ENCODE measurements at places on chromosomes 2 and 18.

DNA sequence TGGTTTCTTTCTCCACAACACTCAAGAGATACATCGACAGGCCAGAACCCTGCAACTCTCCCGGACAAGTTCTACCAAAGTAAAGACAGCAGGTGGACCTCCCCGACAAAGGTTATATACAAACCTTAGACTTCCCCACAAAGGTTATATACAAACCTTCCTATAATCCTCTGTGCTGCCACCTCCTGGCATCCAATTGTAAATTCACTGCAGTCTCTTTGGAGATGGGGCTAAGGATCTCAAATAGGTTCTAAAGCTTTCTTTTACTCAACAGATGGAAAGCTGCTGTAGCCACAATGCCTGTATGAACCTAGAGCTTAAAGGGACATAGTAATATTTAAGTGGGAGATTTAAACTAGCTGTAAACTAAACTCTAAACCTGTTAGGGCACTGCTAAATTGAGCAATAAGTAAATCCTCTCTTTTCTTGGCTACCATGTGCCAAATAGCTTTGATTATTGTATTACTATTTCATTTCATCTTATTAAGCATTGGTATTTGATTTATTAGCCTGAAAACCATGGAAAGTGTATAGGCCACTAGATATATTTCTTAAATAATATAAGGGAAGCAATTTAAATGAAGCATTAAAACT, 9.8 kb upstream of the MREG start:
- DNase-seq, result peak; percentile 55

DNA sequence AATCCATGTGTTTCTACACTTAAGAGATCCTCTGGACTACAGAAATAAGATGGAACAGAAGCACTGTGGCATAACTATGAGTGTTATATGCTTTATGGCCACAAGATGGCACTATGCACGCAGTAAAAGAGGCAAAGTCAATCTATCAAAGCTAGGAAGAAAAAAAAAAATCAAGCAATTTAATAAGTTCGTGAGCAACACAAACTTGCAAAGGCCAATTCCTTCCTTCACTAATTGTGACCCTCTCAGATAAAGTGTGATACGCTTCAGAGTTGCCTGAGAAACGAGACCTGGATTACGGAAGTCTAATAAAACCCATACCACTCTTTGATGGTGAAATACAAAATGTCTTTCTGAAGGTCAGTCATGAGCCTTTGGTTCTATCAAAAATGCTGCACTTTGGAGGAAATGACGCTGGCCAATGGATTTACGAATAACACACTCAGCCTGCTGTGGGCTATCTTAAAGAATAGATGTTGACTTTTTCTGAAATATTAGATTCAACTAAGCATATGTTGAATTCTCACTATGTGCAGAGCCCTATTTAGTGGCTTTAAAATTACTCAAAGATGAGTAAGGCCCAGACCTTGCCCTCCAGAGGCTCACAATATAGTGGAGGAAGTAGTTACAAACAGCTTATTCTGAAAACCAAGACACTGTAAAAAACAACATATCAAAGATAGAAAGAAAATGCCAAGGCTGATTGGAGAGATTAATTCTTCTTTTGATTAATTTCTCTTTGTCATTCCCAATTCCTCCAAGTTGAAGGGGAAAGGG, 35.5 kb upstream of the TTR start:
- DNase-seq, result peak; percentile 60

DNA sequence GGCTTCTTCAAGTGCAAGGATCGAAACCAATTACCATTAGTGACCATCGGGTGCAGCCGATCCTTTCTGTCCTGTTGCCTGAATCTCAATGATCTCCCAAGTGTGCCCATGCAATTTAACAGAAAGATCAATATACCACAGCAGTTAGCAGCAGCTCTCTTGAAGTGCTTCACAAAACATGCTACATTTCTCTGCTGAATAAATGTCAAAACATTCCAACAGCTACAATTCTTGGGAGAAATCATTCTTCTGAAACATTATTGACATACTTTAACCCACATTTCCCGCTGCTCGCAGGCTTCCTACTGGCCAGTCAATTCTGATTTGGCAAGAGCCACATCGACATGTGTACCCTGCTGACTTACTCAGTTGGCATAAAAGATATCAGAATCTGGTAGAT, 907.7 kb downstream of the TMEM182 start:
- peak; percentile 14 for DNase-seq

DNA sequence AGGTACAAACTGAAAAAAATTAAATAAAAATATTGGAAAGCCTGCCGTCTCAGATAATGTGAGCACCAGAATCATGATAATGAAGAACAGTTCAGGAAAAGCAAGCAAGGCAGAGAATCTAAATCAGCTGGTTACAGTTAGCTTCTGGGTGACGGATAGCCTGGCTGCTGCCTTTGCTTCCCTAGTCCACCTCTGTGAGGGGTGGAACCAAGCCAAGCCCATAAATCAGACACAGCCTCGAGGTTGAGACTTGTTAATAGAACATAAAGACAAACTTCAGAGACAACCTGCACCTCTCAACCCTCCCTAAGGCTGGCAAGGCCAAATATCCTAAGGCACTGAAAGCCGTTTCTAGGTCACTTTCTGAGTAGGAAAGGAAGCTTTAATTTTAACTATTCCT, 334.7 kb upstream of the SLC39A10 start:
- DNase-seq, result peak; percentile 25

GRCh38 chr2:103980401-103980800, 873.5 kb upstream of the POU3F3 start:
- DNase-seq, result no peak

DNA sequence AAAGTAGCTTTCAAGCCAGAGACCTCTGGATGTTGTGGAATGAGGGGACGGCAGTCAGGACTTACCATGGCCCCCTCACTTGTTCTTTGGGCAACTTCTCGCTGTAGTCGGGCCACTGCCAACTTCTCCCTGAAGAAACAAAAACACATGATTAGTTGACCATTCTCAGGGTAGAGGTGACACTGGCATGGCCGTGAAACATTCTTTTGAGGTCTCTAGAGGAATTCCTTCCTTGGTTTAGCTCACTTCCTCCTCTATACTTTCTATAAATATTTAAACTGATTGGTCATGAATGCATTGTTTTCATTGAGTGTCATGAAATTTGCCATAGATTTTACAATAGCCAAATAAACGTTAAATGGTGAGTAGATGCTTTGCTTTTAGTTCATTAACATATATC, 354.6 kb downstream of the NCKAP5 start:
- no peak for DNase-seq

DNA sequence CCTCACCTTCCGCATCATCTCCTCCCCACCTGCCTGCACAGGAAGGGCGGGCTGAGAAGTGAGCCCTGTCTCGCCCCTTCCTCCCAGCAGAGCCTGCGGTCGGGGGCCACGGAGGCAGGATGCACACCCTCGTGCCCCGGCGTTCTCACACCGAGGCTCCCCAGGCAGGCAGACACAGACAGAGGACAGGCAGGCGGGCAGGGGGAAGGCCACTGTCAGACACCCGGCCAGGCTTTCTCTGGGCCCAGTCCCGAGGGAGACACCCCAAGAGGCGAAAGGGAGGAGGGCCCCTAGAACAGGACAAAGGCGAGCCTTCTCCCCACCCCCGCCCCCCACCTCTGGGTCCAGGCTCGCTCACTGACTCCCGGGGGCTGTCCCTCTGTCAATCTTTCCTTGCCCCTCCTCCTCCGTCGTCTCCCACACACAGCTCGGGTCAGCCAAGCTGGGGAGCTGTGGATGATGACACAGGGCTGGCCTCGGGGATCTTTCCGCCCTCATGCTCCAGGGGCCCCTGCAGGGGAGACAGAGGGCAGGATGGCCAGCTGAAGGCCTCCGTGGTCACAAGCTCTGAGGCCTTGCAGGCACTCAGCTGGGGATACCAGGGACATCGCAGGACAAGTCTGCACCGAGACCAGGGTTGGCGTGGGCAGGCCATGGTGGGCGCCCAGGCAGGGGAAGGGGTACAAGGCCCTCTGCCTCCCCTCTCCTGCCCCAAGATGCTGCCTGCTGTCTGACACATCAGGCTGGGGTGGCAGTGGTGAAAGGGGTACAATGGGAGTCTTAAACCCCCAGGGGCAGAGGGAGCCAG, 24.9 kb downstream of the BIN1 start:
- no peak for DNase-seq

DNA sequence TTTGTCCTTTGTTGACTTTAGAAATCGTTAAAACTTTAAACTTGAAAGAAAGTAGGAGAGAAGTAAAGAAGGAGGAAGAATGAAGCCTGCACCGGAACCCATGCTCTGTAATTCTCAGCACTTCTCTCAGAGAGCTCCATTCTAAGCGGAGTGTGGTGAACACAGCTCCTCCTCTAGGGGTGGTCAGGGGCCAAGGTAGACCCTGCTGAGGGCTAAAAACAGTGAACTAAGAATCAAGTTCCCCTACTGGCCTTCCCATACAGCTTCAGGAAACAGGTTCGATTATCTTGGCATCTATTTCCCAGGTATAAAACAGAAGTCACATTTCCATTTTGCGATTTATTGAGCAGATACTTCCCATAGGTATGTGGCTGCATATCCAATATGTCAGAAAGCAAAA, 92.7 kb upstream of the ASAP2 start:
- DNase-seq, result no peak

DNA sequence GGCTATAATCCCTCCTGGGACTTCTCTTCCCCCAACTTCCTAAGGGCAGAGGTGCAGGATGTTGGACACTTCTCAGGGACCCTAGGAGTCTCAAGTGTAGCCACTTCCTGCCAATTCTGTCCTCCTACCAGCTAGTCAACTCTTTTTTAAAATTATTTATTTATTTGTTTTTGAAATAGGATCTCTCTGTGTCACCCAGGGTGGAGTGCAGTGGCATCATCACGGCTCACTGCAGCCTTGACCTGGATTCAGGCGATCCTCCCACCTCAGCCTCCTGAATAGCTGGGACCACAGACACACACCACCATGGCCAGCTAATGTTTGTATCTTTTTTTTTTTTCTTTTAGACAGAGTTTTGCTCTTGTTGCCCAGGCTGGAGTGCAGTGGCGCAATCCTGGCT, 11.5 kb downstream of the SFTPB start:
- DNase-seq, result no peak

DNA sequence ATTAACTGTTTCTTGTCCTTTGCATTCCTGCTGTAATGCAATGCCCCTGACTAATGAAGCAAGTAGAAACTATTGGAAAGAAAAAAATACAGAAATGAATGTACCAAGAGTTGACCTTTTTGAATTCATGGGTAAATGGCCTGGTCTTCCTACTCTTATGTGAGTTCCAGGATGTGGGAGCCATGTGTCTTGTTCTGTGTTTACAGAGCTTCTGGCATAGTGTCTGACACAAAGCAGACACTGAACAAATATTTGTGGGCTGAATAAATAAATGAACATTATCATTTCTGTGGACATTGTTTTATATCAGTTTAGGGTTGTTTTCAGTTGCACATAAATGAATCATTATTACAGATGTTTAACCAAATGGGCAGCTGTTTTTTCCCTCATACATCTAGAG, 155.5 kb downstream of the CD8B2 start:
- DNase-seq, result no peak

GRCh38 chr2:17083902-17084301, 418.3 kb upstream of the CYRIA start:
- peak; percentile 56 for DNase-seq

- no peak for DNase-seq
These were observed 35.5 kb upstream of the MGAT5 start for GRCh38 chr2:134218414-134218813.

- DNase-seq, result no peak
These were observed 9.7 kb downstream of the CCT4 start for GRCh38 chr2:61878761-61879160.

GRCh38 chr2:234479465-234479864, 17.4 kb downstream of the ARL4C start:
- no peak for DNase-seq

- DNase-seq, result no peak
These were observed 38.3 kb upstream of the SLC14A2 start for GRCh38 chr18:45576931-45577330.

Measured in NCI-H446 (cell line).